ENCODE measurements at places on chromosomes 3 and 15.

DNA sequence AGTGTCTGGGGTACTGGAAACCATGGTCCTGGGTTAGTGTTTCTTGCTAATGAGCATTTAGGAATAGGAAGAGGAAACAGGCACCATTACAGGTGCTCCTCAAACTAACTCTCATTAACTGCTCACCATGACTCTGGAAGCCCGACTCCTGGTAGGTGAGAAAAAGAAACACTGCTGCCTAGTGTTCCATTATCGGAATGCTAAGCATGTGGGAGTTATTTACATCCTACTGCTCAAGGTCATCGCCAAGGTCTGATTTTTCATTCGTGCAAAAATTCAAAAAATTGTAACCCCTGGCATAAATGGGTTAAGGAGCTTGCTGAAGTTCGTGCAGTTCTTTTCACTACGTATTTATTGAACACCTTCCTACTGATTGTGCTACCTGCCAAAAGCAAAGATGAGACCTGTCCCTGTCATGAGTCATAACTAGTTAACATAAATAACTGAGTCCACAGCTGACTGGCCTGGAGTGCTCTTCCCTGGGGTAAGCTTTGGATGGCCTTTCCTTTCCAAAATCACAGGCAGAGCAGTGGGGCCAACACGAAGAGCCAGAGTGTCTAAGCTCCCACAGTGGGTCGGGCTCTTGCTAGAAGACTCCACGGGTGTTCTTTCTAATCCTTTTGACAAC is 22.7 kb upstream of the PAQR5 start:
- no peak for DNase-seq

GRCh38 chr15:38587214-38587613 is 22.6 kb upstream of the RASGRP1 start:
- no peak for DNase-seq

- no peak for DNase-seq
Observed at GRCh38 chr15:42724276-42724675, 12.7 kb downstream of the CDAN1 start.

DNA sequence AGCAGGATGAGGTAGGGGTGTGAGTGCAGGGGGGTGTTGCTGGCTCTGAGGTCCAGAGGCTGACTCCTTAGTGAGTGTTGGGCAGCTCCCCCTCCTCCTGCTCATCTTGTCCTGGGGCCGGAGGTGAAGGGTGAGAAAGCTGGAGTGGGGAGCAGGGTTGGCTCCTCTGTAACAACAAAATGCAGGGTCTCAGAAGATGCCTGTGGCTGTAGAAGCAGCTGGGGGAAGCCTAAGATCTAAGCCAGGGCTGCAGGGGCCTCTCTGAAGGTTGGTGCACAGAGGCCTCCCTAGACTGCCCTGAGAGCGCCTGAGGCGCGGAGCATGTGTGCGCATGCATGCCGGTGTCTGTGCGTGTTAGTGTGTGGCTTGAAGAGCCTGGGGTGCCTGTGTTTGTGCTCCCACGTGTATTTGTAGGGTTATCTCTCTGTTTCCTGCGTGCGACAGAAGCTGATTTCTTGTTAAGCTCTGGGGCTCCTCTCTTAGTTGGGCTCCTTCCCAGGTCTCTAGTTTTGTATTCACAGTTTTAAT is 5.3 kb upstream of the HDAC11 start:
- DNase-seq = no peak

- peak; percentile 22 for DNase-seq
Observed at GRCh38 chr3:69197922-69198530, 75.6 kb upstream of the LMOD3 start.

- DNase-seq = no peak
Observed at GRCh38 chr3:22951910-22952309, 251.2 kb upstream of the UBE2E2 start.

- no peak for DNase-seq
Observed at GRCh38 chr15:65434201-65434600, 11.5 kb upstream of the IGDCC4 start.

- DNase-seq = no peak
Observed at GRCh38 chr3:15651396-15651795, 49.9 kb downstream of the BTD start.

GRCh38 chr15:95162967-95163531 is 931.7 kb downstream of the MCTP2 start:
- DNase-seq = no peak

- DNase-seq = no peak
Observed at GRCh38 chr15:90946538-90946937, 8.1 kb upstream of the RCCD1 start.

- no peak for DNase-seq
Observed at GRCh38 chr3:108510496-108510895, at the start of gene MYH15. Gene MYH15, minus strand, starts transcription at chr3:108510596. Its CDS starts 66 bp downstream, at chr3:108510530.

DNA sequence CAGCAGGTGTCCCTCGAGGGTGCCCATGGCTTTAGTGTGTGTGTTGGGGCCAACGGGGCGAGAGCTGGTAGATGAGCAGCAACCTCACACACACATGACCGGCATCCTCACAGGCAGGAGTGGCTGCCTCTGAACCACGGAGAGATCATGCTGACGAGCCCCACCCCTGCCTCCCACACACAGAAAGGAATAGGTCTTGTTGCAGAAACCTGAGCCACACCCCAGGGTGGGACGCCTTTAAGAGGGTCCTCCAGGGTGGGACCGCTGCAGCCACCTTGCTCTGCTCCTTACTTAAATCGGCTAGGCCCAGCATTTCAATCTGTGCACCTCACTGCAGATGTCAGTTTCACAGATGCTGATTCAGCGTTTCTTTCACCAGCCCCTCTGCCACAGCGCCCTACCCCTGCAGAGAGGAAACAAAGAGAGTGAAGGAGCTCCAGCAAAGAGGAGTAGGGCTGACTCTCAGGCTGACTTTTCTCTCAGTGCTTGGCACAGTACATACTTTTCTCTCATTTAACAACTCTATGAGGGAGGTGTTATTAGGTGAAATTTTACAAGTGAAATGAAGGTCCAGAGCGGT is 61.2 kb upstream of the EPHB3 start:
- DNase-seq = no peak

DNA sequence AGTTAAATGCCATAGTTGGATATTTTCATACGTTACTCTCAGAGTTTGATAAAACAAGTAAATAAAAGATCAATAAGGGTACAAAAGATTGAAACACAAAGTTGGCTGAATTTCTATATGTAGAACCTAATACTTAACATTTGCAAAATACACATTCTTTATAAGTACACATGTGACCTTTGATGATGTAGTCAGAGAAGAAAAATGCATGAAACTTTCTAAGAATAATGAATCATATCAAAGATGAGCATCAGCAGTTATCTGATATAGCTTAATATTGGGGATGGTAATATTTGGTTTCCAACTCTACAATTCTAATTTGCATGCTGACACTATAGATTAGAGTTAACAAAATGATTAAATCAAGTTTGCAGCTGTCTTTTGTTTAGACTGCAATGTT is 188.0 kb upstream of the TGFBR2 start:
- DNase-seq = no peak

- no peak for DNase-seq
Observed at GRCh38 chr3:160012108-160012507, 23.5 kb downstream of the IL12A start.

DNA sequence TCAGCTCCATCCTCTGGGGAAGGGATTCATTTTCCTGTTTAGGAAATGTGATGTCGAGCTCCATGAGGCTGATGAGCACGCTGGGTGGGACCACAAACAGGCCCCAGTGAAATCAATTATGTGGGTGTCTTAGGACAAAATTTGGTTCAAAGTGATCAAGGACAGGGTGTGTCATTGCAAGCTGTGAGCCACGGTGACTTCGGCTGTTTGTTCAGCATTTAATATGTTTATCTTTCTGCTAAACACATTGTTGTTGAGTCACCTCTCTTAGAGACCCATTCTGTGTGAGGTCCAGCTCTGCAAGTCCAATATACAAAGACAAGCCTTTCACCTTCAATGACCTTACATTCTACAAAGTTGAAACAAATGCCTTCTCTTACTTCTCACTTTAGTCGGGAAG is 41.3 kb downstream of the SSR3 start:
- no peak for DNase-seq

- DNase-seq = no peak
Observed at GRCh38 chr3:134351427-134351826, 22.8 kb downstream of the AMOTL2 start.

DNA sequence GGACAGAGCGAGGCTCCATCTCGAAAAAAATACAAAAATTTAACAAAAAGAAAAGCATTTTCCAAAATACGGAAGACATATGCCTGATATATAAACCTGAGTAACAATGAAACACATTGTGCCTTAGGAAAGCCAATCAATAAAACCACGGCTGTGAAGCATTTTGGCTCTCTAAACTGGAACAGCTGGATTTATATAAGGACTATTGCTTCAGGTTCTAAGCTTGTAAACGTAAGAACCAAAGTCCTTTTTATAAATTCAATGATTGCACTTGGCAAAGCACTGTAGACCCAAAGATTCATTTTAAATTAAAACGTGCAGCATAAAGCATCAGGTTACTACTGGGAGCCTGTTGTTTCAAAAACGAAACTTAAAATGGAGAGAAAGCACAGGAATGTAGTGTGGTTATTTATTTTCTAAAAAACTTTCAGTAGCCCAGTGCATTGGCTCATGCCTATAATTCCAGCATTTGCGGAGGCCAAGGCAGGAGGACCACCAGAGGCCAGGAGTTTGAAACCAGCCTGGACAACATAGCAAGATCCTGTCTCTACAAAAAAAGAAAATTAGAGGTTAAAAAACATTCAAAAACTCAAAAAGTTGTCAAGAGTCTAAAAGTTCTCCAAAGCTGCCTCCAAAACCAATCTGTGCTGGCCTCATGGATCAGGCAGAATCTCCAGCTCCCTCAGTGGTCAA is 61.5 kb downstream of the USF3 start:
- no peak for DNase-seq
